Tibial artery (tissue), 4 donors: ENCODE measurements at places on chromosomes 4 and X.

DNA sequence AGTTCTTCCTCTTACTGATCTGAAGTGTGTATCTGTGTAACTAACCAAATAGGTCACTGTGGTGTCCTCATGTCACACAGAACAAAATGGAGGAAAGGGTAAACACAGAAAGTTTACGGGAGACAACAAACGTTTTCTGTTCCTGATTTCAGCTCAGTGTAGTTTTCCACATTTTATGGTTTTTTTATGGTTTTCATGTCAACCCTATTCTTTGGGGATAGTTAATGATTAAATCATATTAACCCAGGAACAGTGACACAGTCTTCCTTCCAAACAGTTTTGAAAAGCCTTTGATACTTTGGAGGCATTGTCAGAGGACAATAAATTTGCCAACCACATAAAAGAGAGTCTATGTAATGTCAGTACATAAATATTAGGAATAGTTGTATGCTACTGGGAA lies 4.2 kb downstream of the LNX1 start:
- no peak for DNase-seq

DNA sequence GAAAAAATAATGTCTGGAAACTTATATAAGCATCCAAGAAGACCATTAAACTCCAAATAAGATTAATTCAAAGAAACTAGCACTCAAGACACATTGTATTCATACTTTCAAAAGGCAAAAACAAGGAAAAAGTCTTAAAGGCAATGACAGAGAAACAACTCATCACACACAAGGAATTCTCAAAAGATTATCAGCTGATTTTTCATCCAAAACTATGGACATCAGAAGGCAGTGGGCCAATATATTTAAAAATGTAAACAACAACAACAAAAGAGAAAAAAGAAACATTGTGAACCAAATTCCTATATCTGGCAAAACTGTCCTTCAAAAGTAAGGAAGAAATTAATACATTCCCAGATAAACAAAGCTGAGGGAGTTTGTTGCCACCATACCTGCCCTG lies 711.4 kb upstream of the GALNTL6 start:
- DNase-seq: no peak

GRCh38 chr4:186260117-186260503 lies 5.9 kb upstream of the F11 start:
- DNase-seq: no peak

DNA sequence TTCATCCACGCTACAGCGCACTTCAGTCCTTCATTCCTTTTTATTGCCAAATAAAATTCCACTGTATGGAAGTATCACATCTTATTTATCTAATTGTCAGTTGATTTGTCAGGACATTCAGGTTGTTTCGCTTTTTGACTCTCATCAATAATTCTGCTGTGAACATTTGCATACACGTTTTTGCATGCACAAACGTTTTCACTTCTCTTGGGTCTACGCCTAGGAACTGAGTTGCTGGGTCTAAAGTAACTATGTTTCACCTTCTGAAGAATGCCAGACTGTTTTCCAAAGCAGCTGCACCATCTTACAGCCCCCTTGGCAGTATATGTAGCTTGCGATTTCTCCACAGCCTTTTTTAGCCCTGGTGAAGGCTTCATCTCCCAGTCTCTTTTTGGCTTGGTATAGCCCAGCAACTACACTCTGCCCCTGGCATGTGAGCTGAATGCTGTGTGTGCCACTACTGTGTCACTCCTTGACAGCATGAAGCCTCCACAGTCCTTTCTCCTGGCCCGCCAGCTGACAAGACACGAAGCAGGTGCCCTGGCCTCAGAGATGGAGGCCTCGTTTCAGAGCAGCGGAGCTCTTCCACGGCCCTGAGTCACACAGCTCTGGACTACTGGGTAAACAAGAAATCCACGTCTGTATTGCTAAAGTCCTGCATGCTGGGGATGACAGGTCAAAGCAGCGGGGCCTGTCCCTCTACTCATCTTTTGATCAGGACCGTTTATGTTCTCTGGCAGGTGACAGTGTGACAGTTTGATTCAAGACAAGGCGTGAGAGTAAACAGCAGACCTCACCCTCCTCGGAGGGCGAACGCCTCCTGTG lies 75.5 kb downstream of the NSUN7 start:
- DNase-seq: no peak

GRCh38 chrX:20481632-20482031 lies 214.9 kb upstream of the RPS6KA3 start:
- no peak for DNase-seq

DNA sequence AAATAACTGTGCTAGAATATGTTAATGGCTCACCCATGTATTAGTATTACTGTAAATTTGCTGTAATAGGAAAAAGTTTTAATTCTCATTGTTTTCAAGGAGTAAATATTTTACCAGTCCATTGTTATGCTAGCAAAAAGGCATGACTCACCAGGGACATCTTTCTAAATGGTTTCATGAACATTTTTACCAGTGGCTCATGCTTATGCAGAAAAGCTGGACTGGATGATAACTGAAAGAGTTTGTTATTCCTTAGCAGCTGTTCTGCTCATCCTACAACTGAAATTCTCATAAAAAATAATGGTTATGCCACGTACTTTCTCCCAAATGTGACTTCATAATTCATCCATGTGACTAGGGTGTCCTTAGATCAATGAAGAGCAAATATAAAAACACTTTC lies 111.9 kb upstream of the PCDH18 start:
- no peak for DNase-seq

- DNase-seq: no peak
Observed at GRCh38 chr4:121189326-121190215, 25.4 kb upstream of the TNIP3 start.
